T47D (cell line): ENCODE measurements at places on chromosomes 5 and 9.
A peak's percentile ranks its signal among the peaks of the same experiment; 100 is the strongest.

DNA sequence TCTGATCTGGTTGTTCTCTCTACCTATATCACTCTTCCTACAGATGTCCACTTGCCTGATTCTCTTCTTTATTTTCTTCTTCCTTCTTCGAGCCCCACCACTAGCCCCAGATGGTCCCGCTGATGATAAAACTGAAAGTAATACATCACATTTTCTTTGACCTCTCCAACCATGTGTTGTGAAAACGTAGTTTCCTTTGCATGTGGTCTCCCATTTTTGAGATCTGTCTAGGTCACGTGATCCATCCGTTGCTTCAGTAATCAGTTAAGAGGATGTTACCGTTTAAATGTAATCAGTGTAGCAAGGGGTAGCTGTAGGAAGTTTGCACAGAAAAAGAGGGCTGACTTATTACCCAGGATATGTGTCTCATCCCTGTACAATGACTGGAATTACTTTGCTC lies 426.3 kb upstream of the TLE4 start:
- DNase-seq, result no peak

GRCh38 chr5:151205411-151205810 lies 18.5 kb downstream of the CCDC69 start:
- DNase-seq, result no peak

DNA sequence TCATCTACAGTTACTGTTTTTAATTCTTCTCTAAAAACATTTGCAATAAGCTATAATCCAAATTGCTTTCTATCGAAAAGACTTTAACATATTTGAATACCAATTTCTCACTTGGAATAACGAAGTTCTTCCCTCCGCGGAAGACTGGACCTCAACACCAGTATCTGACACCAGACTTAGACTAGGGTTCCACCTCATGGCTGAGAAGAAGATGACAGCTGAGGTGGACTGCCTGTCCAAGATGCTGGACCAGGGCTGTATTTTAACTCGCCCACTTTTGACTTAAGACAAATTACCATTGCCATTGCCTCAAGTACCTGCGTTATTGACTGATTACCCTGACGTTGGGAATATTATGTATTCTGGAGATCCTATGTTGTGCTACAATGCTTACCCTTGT lies 34.1 kb downstream of the ZMAT2 start:
- peak; percentile 60 for DNase-seq

GRCh38 chr5:109597893-109598292 lies 91.8 kb upstream of the MAN2A1 start:
- DNase-seq, result no peak

GRCh38 chr5:110377361-110377760 lies 349.1 kb downstream of the TMEM232 start:
- no peak for DNase-seq

- DNase-seq, result no peak
These were observed 126.2 kb downstream of the ADAMTS16 start for GRCh38 chr5:5266297-5266696.

DNA sequence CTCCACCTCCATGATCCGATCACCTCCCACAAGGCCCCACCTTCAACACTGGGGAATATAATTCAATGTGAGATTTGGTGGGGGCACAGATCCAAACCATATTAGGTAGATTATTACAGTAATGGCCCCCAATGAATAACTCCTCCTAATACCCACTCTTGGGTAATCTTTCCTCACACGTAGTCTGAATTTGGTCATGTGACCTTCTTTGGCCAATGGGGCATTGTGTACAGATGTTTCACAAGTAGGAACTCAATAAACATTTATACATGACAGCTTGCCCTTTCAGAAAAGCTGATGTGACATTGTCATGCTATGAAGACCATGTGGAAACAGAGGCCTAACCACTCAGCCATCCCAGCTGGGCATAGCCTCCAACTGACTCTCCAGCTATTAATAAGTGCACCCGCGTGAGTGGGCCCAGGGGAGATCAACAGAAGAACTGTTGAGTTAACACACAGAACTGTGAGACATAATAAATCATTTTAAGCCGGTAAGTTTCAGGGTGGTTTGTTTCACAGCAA lies 10.6 kb downstream of the GPR150 start:
- no peak for DNase-seq

DNA sequence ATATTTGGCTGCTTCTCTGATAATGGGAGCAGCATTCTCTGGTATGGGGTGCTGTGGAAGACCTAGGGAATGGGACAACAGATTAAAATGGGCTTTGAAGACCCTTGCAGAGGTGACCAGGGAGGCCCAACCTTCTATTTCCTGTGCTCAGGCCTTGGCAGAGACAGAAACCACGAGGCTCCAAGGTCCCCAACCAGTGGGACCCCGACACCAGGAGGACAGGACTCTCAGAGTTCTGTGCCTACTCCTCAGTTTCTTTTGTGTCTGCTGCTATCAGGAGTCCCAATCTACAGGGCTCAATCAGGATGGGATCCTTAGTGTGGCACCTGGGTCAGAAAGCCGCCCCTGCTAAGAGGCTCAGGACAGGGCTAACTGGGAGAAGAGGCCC lies 29.3 kb downstream of the CSF2 start:
- DNase-seq, result no peak
